HS-5 (cell line): ENCODE measurements at places on chromosomes 4 and X.
A peak's percentile ranks its signal among the peaks of the same experiment; 100 is the strongest.

DNA sequence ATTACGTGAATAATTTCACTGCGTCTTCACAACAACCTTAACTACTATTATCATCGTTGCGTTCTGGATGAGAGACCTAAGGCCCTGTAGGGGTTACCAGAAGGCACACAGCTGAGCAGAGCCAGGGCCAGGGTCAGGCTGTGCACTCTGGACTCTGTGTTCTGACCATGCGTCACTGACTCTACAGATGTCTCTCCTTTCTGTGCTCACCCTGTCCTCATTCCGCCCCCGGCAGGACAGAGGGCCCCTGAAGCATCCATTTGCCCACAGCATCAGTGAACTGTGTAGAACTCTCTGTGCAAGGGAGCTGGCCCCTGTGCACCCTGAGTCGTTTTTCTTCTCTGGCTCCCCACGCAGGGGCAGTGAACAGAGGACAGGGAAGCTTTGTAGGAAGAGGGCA, 21.3 kb downstream of the GPKOW start:
- no peak for DNase-seq

GRCh38 chrX:21972721-21973120, 32.2 kb downstream of the SMS start:
- DNase-seq, result peak; percentile 43

DNA sequence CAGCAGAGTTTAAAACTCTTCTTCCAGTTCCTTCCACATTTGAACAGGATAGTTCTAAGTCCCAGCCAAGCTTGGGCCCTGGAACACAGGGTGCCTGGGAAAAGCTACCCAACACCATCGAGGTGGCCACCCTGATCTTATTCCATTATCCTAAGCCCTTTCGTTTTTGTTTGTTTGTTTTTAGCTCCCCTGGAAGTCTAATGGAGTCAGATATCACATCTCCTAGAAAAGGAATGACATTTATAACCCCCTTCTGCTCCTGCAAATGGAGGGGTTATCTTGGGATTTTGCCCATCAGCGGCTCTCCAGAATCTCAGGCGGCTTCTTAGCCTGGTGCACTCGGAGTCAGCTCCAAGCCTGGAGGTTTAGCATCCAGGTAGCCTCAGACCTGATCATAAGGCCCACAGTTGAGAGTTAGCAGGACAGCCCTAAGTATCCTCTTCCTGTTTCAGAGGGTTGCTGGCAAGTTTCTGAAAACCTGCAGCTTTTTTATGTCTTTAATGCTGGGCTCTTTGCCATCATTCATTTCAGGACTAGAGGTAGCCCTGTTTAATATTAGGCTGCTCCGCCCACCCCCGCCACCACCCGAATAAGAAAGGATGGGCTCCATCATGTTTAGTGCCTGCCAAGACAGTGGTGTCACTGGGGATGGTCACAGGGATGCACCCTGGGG, 230.0 kb upstream of the LNX1 start:
- DNase-seq, result no peak

- DNase-seq, result no peak
These were observed 622.7 kb downstream of the PCDH18 start for GRCh38 chr4:136909626-136910025.

- DNase-seq, result no peak
These were observed 29.1 kb upstream of the GRSF1 start for GRCh38 chr4:70868778-70869177.

DNA sequence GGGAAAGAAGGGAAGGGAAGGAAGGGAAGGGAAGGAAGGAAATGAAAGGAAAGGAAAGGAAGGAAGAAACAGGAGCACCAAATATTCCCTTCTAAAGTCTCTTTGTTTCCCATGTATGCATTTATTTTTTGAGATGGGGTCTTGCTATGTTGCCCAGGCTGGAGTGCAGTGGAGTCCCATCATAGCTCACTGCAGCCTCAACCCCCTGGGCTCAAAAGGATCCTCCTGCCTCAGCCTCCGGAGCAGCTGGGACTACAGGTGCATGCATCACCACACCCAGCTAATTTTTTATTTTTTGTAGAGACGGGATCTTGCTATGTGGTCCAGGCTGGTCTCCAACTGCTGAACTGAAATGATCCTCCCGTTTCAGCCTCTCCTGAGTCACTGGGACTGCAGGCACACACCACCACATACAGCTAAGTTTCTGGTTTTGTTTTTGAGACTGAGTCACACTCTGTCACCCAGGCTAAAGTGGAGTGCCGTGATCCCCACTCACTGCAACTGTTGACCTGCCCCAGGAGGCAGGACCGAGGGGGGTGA, 102.8 kb downstream of the CRLF2 start:
- DNase-seq, result no peak

- DNase-seq, result no peak
These were observed 13.3 kb downstream of the FGF5 start for GRCh38 chr4:80279751-80280150.

DNA sequence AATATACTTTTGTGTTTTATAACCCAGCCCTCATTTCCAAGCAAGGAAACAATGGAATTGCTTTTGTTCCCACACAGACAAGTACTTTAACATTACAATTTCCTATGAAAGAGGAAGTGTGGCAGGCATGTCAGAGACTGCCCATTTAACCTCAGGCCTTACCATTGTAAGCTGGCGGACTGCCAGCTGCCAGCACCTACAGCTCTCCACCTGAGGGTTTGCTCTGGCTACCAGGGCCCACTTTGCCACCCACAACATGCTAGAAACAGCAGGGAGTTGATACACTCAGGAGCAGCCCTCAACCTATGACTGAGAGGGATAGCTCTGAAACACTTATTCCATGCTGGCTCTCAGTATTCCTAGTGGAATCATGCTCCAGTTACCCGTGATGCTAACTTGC, 152.3 kb upstream of the PRDX4 start:
- no peak for DNase-seq

- no peak for DNase-seq
These were observed 10.3 kb downstream of the OCIAD1 start for GRCh38 chr4:48841045-48841827.

GRCh38 chr4:147777456-147778091, 45.7 kb downstream of the ARHGAP10 start:
- no peak for DNase-seq

GRCh38 chr4:158856852-158857251, 88.0 kb downstream of the FNIP2 start:
- no peak for DNase-seq

- DNase-seq, result no peak
These were observed 687 bp downstream of the CDK16 start for GRCh38 chrX:47218920-47219815.

- no peak for DNase-seq
These were observed 55.9 kb upstream of the IL15 start for GRCh38 chr4:141580523-141580922.
